CD4-positive, alpha-beta T cell treated with Interleukin-6 for 4 hours (primary cell): ENCODE measurements at places on chromosomes 5 and 9.
A peak's percentile ranks its signal among the peaks of the same experiment; 100 is the strongest.

DNA sequence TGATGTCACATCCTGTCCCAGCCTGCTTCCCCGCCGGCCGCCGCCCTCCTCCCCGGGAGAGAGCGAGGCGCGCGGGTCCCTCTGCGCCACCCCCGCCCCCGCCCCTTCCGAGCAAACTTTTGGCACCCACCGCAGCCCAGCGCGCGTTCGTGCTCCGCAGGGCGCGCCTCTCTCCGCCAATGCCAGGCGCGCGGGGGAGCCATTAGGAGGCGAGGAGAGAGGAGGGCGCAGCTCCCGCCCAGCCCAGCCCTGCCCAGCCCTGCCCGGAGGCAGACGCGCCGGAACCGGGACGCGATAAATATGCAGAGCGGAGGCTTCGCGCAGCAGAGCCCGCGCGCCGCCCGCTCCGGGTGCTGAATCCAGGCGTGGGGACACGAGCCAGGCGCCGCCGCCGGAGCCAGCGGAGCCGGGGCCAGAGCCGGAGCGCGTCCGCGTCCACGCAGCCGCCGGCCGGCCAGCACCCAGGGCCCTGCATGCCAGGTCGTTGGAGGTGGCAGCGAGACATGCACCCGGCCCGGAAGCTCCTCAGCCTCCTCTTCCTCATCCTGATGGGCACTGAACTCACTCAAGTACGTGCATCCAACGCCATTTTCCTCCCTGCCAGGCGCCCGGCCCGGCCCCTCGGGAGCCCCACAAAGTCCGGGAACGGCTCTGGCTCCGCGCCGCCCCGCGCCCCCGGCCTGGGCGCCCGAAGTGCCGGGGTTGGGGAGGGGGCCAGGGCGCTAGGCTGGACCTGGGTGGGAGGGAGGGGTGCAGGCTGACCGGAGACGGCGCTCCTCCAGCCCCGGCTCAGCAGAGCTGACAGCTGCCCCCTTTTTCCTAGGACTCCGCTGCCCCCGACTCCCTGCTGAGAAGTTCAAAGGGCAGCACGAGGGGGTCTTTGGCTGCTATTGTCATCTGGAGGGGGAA is 12.0 kb upstream of the OLFM1 start:
- DNase-seq: no peak

GRCh38 chr5:67476995-67477394 is 280.4 kb upstream of the CD180 start:
- no peak for DNase-seq

GRCh38 chr9:104987743-104988142 is 59.8 kb upstream of the ABCA1 start:
- no peak for DNase-seq

DNA sequence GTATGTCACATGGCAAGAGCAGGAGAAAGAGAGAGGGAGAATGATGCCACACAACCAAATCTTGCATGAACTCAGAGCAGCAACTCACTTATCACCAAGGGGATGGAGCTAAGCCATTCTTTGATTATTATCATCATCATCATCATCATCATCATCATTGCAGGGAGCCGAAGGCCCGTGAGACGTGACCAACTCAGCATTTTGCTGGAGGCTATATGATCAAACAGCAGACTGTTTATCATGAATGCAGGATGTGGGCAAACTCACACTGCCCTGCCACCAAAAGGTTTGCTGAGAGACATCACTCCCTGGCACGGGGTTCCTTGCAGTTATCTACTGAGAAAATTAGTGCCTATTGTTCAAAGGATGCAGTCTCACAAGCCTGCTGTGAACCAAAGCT is 8.6 kb upstream of the ZNF169 start:
- DNase-seq: peak; percentile 20

- no peak for DNase-seq
These were observed 642.3 kb downstream of the DMRTA1 start for GRCh38 chr9:23088932-23089364.

DNA sequence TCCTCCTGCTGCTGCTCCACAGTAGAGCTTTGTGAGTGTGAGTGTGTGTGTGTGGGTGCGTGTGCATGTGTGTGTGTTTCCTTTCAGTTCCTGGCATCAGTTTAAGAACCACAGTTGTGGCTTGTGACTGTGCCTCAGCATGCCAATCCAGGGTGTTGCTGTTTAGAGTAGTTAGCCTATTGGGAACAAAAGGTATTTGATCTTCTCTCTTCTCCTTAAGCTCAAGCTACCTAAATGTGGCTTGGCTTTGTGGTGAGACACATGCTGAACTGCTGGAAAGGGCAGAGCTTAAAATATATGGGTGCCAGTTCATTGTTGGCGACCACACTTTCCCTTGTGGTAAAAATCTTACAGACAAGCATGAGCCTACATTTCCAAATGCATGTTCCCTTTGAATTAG is 116.6 kb upstream of the BNC2 start:
- DNase-seq: no peak

DNA sequence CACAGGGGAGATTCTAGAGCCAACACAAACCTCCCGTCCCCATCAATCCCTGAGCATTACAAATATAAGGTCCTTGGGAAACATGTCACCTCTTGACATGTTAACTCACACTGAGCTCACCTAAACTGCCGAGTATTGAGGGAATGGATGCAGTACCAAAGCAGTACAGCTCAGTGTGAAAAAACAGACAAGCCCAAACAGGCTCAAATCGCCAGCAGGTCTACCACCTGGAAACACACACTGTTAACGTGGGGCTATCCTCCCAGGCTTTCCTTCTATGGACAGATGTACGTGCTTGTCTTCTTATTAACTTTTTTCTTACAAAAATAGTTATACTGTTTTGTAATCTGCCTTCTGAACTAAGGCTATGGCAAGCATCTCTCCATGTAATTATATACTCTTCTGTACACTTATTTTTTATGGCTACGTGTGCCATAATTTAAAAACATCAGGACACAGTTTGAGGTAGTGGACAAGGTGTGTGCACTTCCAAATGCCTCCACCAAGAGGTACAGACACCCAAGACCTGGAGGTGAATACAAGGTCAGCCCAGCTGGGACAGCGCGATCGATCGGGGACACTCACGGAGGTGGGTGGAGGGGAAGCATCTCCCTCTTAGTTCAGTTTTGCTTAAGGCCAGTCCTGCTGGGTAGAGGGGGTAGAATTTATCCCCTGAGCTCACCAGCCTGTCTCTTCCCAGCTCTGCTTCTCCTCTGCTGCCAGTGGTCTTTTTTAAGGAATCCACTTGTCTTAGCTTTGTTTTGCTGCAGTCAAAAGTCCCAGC is 76.5 kb downstream of the DAP start:
- DNase-seq: no peak

GRCh38 chr5:160742446-160742845 is 109.6 kb downstream of the ATP10B start:
- no peak for DNase-seq
